ENCODE measurements at places on chromosomes 2 and 18.

DNA sequence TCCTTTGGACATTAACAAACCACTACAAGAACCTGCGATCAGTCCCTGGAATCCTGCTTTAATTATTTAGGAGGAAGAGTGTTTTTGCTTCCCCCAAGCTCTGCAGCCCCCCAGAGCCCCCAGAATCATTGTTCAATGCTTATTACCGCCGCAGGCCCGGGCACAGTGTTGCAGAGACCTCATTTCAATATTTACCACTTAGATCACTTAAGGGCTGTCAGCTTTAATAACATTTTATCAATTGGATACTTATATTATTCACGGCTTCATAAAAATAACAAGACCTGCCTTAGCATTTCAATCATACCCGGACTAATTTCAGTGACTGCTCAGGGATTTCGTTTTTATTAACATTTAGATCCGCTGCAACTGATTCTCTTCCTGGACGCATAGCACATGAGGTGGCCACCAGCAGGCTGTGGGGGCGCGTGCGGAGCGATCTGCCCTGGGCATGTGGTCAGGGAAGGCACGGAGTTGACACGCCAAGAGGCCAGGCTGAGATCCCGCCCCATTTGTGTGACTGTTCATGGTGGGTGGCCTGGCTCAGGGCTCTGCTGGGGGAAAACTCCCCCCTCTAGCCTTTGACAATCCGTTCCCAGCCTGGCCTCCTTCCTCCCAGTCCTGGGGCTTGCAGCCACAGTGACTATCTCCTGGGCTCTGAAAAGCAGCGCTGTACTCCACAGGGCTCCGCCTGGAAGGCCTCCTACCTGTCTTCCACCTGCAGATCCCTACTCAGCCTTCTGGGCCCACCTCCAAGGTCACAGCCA, 267.6 kb downstream of the SRBD1 start:
- DNase-seq = no peak

- no peak for DNase-seq
Observed at GRCh38 chr2:129016972-129017371, 698.3 kb upstream of the HS6ST1 start.

GRCh38 chr2:223416815-223417610, 185.1 kb downstream of the SCG2 start:
- no peak for DNase-seq

GRCh38 chr2:61011678-61012077, 5.8 kb upstream of the PEX13 start:
- peak; percentile 26 for DNase-seq

GRCh38 chr2:173793709-173794565, 171.2 kb downstream of the SP3 start:
- DNase-seq = no peak

- DNase-seq = no peak
Observed at GRCh38 chr18:56314396-56314795, 324.0 kb downstream of the TXNL1 start.

GRCh38 chr2:16828828-16829160, 163.2 kb upstream of the CYRIA start:
- no peak for DNase-seq

- peak; percentile 88 for DNase-seq
Observed at GRCh38 chr2:65550246-65550645, 117.8 kb upstream of the SPRED2 start.

GRCh38 chr2:211453311-211453887, 897.0 kb downstream of the CPS1 start:
- peak; percentile 12 for DNase-seq

DNA sequence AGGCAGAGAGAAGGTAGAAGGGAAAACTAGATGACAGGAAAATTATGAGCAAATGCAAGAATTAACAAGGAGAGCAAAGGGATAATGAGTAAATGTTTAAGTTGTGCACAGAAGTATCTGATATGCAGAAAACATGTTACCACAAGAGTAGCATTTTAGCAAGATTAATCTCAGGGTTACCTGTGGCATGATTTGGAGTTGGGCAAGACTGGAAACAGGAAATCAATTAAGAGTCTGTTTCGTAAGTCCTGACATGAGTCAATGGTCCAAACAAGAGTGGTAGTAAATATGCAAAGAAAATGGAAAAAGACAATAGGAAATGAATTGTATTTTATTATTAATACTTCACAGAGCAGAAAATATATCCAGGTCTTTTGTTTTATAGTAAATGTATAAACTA, 17.3 kb upstream of the MTX2 start:
- no peak for DNase-seq

GRCh38 chr2:8174641-8175257, 507.1 kb upstream of the ID2 start:
- peak; percentile 89 for DNase-seq

DNA sequence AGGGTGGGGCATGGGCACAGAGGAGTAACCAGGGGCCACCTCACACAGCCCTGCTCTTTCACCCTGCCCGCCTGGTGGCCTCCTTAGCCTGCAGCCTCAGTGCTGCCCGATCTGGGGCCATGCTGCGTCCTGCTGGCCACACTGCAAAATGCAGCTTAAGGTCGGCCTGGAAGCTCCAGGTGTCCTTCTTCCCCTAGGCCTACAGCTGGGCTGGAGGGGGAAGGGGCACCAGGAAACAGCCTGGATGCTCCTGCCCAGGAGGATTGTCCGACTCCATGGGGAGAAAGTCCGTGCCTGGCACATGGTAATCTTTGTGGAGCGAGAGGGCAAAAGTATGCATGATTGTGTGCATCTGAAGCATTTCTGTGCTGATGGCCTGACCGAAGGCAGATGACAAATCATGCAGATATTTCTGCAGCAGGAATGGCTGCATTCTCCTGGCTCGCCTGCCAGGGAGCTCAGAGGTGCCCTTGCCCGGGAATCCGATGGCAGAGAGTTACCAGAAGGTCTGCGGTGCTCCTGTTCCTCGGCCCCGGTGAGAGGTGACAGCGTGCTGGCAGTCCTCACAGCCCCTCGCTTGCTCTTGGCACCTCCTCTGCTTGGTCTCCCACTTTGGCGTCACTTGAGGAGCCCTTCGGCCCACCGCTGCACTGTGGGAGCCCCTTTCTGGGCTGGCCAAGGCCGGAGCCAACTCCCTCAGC, 12.8 kb upstream of the ALPP start:
- DNase-seq = peak; percentile 41

DNA sequence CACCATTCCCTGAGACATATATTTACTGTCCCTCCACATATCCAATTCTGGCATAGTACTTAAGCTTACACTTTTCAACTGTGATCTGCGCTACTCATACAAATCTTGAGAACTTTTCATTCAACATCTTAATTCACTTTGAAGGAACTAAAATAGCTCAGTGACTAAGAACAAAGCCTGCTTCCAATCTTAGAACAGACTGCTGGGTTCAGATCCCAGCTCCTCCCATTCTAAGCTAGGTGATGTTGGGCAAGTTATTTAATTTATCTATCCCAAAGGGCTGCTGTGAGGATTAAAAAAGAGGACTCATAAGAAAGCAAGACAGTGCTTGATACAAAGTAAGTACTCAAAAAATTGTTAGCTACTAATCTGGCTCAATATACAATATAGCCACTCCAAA, 57.9 kb downstream of the UGP2 start:
- DNase-seq = no peak

DNA sequence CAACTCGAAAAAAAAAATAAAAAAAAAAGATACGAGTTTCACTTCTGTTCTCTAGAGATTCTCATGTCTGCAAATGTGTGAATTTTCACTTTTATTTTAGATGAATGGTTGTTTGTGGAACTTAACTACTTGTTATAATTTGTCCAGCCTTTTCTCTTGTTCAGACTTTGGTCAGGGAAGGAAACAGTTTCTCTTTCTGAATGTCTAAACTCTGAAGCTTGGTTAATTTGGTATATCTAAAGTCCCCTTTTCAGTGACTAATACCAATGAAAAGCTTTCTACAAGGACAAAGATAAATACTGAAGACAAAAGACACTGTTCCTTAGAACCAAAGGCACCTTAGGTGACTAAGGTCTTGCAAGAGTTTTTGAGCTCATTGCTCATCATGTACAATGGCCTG, 144.4 kb upstream of the PIEZO2 start:
- DNase-seq = no peak

DNA sequence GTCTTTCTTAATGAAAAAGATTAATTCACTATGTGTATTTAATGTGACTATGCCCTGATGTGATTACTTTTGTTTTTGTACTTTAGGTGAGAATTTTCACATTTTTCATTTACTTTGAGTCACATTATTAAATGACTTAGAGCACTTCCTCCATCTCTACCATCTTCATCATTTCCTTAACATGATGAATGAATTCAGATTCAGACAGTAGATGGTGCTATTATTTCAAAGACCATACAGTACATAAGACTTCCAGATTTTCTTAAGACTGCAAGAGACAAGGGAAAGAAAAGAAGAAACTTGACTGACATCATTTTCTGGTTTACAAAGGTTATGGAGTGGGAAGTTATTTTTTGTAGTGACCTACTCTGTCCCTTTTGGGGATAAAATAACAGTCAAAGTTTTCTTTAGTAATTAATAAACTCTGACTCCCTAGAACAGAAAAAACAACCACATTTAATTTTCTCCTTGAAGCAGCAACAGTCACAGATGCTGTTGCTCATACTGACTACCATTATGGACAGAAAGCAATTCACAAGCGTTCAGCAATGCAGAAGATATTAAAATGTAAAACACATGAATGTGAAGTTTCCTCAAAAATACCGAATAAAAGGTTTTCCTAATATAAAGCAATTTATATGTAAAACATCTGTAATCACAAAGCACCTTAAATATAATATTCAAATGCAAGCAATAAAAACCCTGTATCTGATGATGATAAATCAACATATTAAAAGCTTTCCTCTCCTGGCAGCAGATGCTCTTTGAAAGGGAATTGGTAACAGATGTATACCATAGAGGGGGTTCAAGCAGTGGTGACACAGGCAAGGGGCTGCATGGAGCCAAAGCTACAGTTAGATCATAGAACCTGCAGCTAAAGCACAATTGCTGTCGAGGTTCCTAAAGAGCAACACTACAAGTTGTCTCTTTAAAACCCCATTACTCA, 1010.9 kb upstream of the NXPH2 start:
- DNase-seq = no peak

DNA sequence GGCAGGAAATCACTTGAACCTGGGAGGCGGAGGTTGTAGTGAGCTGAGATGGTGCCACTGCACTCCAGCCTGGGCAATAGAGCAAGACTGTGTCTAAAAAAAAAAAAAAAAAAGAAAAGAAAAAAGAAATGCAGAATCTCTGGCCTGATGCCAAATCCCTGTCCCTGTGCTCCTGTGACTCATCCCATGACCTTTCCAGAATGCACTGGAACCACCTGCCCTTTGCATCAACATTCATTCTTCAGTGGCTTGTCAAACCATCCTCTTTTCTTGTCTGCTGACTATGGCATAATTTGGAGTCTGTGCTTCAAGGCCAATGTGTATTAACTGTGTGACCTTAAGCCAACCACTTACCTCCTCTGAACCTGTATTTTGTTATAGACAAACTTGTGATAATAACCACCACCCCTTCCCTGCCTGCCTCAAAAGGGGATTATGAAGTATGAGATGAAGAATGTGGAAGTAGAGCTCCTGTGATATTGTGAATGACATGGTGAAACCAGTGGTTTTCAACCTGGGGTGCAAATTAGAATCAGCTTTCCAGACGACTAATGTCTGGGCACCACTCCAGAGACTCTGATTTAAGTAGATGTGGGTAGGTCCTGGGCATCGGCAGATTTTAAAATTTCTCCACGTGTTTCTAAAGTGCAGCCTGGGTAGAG, 189.3 kb downstream of the CLIP4 start:
- no peak for DNase-seq

DNA sequence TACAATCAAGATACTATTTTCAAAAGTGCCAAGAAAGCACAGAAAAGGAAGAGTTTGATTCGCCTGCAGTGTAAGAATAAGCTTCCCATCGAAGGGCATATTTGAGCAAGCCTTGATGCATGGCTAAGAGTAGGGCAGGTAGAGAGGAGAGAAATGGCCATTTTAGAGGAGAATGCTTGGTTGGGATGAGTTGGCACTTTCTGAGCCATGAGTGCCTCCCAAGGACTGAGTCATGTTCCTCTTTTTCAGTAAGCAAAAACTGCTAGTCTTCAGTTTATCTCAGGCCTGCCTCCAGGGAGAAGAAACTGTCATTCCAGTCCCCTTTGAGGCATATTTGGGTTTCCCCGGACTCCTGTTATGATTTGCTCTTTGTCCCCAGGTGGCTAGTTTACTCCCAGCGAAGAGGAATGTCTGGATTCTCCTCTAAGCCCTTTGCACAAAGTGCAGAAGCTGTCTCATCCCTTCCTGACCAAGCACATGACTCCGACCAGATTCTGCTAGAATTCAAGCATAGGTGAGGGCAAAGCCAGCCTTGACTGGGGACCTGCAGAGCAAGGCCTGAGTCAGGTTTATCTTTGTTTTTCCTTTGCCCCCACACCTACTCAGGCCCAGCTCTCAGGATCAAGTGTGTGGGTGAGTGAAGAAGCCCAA, 115.2 kb downstream of the TTC32 start:
- peak; percentile 86 for DNase-seq

- no peak for DNase-seq
Observed at GRCh38 chr2:222754324-222754930, 83.0 kb downstream of the MOGAT1 start.

DNA sequence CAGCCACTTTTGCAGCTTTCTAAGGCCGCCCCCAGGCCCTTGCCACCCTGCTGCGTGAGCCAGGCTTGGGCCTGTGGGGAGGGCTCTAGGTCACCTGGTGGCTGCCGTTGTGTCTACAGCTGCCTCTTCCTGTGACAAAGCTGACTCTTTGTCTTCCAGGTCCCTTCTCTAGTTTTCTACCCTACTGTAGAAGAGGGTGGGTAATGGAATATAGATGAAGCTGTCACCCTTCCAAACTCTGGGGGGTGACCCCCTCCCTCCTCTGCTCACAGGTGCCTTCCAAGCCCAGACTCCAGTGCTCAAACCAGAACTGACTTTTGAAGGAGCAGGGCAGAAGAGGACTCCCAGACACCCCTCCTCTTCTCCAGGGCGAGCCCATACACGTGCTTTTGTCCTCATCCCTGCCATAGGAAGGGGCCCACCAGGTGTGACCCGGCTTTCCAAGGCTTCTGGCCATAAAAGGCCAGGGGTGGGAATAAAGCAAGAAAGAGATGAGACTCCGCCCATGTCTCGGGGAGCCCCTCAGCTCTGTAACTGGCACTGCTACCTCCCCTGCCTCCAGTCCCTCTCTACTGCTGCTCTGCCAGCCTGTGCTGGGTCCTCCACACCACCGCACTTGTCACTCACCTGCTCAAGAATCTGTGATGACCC, 17.9 kb upstream of the SDC1 start:
- no peak for DNase-seq

DNA sequence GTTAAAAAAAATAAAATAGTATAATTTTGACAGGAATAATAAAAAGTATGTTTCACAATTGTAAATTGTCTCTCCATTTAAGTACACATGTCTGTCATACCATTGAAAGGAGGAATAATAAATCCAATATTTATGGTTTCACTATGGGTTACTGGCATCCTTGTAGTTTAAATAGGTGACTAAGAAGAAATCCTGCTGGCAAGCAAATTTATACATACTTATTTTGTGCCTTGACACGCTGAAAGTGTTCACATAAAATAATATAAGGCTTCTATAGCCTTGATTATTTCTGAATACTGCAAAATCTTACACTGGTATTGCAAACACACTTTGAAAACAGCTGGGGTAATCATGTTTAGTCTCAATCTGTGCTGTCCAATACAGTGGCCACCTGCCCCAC, 138.3 kb upstream of the ETAA1 start:
- no peak for DNase-seq

GRCh38 chr2:1227274-1227900, 185.9 kb upstream of the TPO start:
- DNase-seq = no peak

GRCh38 chr2:170523506-170523905, 191.6 kb upstream of the SP5 start:
- no peak for DNase-seq

Data from suppressor macrophage treated with lipopolysaccharide for 1 hour (primary cell).